ENCODE measurements at places on chromosomes 1 and 21. TPM values are rescaled to one million over a fixed set of nuclear protein-coding genes. Genes with fewer than 3 reads are reported as not detected.

Gene SAMSN1
- total RNA-seq = 7.4 TPM

Gene SSR2
- 272 TPM for total RNA-seq

DNA sequence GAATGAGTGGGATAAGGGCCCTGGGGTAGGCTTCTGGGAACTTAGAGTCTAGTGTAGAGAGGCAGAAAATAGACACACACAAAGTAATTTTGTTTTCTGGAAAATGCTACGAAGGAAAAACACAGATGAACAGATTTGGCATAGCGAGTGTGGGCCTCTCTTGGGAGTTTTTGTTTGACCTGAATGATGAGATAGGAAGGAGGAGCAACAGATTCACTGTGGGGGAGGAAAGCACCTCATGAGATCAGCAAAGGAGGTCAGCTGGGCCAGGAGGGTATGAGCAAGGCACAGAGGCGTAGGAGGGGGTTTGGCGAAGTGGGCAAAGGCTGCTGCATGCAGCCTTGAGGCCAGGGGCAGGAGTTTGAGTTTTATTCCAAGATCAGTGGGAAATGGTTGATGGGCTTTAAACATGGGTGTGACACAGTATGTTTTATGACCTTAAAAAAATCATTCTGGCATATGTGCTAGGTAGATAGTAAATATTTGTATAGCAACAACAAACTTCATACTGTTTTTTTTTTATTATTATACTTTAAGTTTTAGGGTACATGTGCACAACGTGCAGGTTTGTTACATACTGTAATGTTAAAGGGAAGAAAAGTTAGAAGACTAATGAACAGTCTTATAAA is 57.9 kb downstream of the FGGY start:
- H3K4me3 ChIP-seq = no peak overlapping the region
- H3K4me1 ChIP-seq = peaks cover 2% of the 10 kb centered on the region
- DNase-seq = peak; percentile 36
- H3K36me3 ChIP-seq = no peaks in the 10 kb centered on the region
- H3K27ac ChIP-seq = no peak overlapping the region

DNA sequence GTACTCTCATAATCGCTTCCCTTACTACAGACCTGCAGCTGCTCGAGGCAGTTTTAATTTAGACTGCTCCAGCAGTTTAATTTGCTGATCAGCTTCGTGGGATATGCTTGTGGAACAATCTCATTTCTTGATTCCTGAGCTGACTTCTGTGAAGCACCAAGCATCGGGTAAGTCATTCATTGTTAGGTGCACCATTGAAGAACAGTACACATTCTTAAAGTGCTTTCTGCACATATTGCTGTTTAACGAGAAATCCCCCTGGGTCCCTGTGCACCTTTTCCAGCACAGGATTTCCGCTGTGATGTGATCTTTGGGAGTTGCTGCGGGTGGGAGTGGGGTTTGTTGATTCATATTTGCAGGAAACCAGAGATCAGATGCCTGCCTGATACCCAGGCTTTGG is 9.1 kb downstream of the GALNT2 start:
- no peak for DNase-seq
- H3K36me3 ChIP-seq = no peaks in the 10 kb centered on the region
- H3K27ac ChIP-seq = no peak overlapping the region
- no peaks in the 10 kb centered on the region for H3K27me3 ChIP-seq

- H3K4me1 ChIP-seq = peaks cover 2% of the 10 kb centered on the region
- no peak for DNase-seq
- H3K27ac ChIP-seq = no peak overlapping the region
These were observed 24.1 kb upstream of the RNF187 start for GRCh38 chr1:228463009-228463558.
